ENCODE measurements at places on chromosomes 3 and 15.

DNA sequence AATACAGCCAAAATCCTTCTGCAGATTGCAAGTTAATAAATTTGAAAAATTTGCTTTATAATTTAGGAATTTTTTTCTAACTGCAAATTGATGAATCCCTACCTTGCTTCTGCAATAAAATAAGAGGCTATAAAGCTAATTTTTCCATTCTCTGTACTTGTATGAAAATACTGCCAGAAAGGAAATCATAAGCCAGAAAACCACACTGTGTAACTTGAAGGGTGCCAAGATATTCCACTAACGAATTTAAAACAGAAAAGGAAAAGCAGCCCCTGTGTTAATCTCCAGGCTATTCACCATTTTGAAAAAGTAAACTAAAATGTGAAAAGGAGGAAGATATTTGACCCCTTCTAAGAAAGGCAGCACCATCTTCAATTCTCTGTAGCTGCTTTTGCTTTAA, 557.9 kb upstream of the ZNF385D start:
- no peak for DNase-seq

DNA sequence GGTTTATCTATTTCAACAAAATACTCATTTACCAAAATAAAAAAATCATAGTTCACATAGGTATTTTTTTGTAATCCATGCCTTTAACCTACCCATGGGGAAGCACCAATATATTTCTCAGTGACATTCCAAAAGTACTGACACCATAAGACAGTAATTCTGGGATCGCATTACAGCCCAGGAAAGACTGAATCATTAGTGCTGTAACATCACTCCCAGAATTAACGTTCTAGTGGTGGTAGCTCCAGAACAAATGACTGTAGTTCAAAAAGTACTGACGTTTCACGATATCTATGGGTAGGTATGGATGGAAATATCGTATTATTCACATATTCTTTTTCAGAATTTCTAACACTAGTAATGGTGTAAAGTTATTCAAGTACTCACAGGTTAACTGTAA, 54.3 kb upstream of the NEK10 start:
- no peak for DNase-seq

DNA sequence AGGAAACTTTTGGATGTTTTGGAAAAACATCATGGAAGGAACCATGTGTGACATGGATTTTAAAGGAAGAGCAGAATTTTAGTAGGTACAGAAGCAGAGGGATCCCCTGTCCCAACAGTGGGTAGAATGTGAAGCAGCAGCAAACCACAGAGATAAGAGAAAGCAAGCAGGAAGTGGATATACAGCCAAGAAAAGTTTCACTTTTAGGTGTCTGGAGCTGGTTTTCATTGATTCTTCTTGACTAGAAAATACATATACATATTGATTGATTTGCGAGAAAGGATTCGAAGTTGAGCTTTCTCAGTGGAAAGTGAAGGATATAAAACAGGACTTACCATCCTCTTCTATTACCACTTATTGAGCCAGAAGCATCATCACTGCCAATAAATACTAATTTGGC, 133.5 kb downstream of the KCNMB2 start:
- no peak for DNase-seq

- no peak for DNase-seq
Measured at GRCh38 chr15:79432345-79433275, 474 bp downstream of the MINAR1 start.

DNA sequence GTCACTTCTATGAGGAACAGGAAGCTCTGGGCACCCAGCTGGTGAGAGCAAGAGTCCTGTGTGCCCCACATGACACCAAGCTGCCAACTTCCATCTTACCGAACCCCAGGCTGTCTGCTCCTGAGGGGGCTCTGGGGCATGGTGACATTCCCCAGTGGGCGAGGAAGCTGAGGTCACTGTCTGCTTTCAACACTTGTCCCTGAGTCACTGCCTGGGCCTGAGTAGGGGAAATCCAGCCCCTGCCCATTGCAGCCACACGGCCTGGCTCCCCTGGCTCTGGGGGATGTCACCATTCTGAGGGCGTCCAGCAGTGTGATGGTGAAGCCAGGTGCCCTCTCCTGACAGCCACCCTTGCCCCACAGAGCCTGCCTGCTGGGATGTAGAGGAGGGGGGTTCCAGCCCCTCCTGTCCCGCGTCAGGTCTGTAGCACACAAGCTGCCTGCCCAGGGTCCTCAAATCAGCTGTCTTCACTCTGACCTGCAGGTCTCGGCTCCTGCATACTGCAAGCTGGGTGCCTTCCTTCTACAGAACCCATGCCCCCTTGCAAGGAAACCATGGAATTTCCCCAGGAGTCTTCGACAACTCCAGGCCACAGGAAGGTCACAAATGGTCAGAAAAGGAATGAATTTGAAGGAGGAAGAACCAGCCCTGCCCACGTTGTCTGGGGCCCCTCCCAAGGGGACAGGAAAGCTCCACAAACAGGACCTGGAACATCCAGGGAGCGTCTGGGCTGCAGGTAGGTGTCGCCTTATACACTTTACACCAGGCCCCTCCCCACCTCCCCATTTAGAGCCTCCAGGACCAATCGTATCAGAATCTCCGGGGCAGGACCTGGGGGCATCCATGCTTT, 69.9 kb upstream of the GATM start:
- DNase-seq: peak; percentile 32

GRCh38 chr3:151307583-151308488, 8.8 kb downstream of the GPR87 start:
- DNase-seq: no peak

DNA sequence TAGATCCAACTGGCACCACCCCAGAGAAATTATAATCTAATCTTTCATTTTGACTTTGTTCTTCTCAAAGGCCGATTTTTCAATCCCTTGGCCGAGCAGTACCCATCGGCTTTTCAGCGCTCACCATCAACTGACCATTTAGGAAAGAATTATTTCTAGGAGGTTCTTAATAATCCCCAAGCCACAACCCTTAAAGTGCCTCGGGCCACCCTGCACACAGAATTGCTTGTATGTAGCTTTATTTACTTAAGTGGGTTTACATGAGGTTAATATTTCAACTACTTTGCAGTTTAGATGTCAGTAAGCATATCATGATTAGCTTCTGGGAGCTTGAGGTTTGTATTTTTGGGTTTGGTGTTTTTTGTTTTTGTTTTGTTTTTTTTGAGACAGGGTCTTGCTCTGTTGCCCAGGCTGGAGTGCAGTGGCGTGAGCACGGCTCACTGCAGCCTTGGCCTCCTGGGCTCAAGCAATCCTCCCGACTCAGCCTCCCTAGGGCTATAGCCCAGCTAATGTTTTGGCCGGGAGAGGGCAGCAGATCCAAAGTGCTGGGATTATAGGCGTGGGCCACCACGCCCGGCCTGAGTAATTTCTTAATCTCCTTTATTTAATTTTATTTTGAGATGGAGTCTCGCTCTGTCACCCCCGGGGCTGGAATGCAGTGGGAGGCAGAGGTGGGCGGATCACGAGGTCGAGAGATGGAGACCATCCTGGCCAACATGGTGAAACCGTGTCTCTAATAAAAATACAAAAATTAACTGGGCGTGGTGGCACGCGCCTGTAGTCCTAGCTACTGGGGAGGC, 801 bp upstream of the CDAN1 start:
- DNase-seq: no peak

GRCh38 chr3:191262650-191263049, 63.6 kb downstream of the OSTN start:
- no peak for DNase-seq

- DNase-seq: no peak
Measured at GRCh38 chr15:91304786-91305185, 204.7 kb downstream of the SV2B start.

DNA sequence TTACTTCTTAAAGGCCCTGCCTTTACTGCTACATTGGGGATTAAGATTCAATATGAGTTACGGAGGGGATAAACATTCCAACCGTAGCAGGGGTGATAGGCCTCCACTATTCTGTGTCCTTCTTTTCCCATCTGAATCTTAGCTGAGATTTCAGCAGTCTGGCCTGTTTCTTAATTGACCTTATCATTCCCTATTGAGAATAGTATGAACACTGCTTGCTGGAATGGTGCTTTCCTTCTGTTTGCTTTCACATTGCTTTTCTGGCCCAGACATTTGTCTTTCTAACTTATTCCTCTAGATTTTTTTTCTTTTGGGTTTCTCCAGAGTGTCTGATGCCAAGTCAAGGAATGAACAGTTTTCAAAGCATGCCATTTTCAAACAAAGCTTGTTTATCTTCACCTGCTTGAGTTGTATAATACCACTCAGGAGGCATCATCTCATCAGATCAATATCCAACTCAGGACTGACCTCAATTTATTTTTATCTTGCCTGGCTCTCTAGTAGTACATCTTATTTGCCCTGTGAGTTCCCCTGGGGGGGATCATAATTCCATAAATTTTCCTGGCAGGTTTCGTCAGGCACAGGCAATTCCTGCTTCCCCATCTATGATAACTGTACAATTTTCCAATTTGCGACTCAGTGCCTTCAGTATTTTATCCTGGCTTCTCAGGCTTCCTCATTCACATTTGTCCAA, 161.1 kb upstream of the STT3B start:
- no peak for DNase-seq

- DNase-seq: no peak
Measured at GRCh38 chr3:21750831-21751391, at the start of gene ZNF385D. TSS of gene ZNF385D (minus strand) at chr3:21751210. CDS start at chr3:21750916, 294 bp downstream.

- no peak for DNase-seq
Measured at GRCh38 chr3:172799246-172799645, 48.7 kb downstream of the ECT2 start.

DNA sequence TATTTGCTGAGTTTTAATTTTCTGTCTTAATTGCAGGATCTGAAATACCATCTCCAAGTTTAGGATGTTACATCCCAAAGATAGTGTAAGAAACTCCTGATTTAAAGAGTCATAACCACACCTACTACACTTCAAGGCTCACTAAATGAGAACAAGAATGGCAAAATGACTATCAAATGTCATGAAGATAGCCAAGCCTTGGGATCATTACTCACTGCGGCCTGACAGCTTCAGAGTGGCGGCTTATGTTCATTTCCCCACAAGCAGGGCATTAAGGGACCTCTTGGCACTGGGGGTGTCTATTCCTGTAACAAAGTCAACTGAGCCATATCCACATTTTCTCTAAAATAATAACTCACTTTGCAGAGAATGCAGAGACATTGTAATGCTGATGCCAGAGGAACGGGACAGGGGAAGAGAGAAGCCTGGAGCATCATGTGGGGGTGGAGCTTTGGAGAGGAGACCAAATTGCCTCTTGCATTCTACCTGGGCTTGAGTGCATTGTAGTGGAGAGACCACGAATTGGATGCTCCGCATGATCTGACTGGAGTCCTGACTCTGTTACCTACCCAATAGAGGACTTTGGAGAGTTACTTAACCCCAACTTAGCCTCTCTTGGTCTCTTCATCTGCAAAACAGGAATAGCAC, 219.2 kb downstream of the OPA1 start:
- DNase-seq: no peak

DNA sequence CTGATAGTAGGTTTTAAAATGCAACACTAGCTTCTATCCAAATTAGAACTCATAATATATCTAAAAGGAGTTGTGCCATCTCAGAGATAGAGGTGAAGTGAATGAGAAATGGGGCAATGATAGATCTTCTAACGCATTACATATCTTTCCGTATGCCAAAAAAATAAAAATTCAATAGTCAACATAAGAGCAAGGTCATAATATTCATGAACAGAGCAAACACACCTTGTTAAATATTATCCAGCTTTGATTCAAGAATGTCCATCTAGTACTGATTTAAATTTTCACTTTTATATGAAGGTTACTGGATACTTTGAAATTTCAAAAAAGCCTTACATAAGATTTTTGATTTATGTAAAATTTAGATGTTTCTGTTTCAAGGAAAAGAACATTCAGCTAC, 554.5 kb downstream of the NSUN3 start:
- no peak for DNase-seq

- DNase-seq: no peak
Measured at GRCh38 chr3:122245513-122246174, 62.2 kb downstream of the CASR start.

GRCh38 chr3:98739266-98739665, 23.9 kb upstream of the ST3GAL6 start:
- DNase-seq: no peak

GRCh38 chr15:56968821-56969220, 50.4 kb downstream of the TCF12 start:
- no peak for DNase-seq

GRCh38 chr3:176906046-176906905, 291.0 kb downstream of the TBL1XR1 start:
- peak; percentile 77 for DNase-seq

DNA sequence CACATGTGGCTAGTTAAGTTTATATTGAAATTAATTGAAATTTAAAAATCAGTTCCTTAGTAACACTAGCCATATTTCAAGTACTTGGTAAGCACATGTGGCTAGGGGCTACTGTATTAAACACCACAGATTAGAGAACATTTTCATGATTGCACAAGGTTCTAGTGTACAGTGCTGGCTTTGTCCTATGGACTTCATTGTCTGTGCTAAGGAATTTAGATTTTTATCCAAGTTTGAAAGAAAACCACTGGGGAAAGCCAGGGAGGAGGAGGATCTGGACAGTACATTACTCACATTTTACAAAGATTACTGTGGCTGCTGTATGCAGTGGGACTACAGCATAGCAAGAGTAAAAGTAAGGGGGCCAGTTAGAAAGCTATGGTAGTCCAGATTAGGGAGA, 13.9 kb downstream of the STAC start:
- no peak for DNase-seq

- DNase-seq: no peak
Measured at GRCh38 chr3:186967686-186968085, 37.4 kb downstream of the ST6GAL1 start.

DNA sequence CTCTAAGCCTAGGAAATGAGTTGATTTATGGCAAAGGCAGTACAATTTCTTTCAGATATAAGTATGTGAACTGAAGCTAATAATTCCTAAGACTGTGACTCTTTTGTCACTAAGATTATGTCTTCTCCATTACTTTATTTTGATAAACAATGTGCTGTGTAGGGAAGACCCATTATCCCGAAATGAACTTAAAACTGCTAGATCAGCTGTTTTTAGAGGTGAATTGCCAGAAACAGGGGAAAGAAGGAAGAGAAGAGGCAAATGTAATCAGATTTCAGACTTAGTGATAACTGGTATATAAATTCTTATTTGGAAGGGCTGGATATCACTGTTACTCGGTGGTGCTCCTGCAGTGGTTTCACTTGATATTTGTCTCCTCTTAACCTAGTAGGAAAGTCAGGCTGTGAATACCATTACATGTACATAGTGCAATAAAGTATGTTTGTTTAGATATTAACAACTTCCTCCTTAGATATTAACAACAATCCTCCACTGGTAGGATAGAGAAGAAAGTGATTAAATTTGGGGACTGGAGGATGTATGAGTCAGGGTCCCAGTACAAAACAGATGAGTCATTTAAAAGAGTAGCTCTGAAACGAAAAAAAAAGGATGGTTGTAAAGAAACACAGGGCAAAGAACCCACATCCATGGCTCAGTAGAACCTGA, 338.5 kb upstream of the KCNH8 start:
- no peak for DNase-seq

- no peak for DNase-seq
Measured at GRCh38 chr15:36877796-36878683, 222.3 kb downstream of the MEIS2 start.

Data from dermis microvascular lymphatic vessel endothelial cell (primary cell).